ENCODE measurements at places on chromosomes 3 and 15. TPM values are rescaled to one million over a fixed set of nuclear protein-coding genes. Genes with fewer than 3 reads are reported as not detected.
A peak's percentile ranks its signal among the peaks of the same experiment; 100 is the strongest.

Gene IMPG2
- total RNA-seq, result 0.35 TPM

Gene CCR3
- total RNA-seq, result not detected

GRCh38 chr3:4426782-4427344 lies 40.2 kb downstream of the SUMF1 start:
- peak; percentile 91 for DNase-seq

GRCh38 chr3:187734841-187735240 lies 10.4 kb downstream of the BCL6 start:
- no peak for DNase-seq
